Naive thymus-derived CD4-positive, alpha-beta T cell (primary cell): ENCODE measurements at places on chromosomes 11 and 22. TPM values are rescaled to one million over a fixed set of nuclear protein-coding genes. Genes with fewer than 3 reads are reported as not detected.

- DNase-seq = no peak
Observed at GRCh38 chr11:30579415-30580175, 6.6 kb downstream of the MPPED2 start.

DNA sequence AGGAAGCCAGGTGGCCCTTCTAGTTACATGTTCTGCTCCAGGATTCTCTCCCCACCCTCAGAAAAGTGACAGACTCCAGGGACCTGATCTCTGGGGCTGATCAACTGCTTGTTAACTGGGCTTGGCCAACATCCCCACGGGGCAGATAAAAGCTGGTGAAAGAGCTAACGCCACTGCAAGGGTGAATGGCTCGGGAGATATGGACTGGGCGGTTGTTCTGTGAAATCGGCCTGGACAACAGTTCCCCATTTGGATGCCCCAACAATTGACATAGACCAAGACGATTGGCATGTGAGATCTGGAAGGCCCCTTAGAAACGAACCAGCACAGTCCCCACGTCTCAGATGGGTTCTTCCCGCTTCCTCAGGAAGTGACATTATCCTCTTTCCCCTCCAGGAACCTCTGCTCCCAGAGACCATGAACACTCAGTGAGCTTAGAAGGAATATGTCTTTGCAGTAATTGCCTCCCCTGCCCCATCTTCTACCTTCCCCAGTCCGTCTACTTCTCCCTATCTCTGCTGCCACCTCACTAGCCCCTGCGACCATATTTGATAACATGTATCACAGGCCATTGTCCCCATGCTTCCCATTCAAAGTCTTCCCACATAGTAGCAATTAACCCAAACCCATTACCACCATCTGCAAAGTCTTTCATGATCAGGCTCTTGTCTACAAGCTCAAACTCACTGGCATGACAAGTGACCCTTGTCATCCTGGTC, 5.6 kb upstream of the PRG2 start:
- no peak for DNase-seq

- DNase-seq = no peak
Observed at GRCh38 chr11:90913131-90913668, 690.4 kb upstream of the CHORDC1 start.

DNA sequence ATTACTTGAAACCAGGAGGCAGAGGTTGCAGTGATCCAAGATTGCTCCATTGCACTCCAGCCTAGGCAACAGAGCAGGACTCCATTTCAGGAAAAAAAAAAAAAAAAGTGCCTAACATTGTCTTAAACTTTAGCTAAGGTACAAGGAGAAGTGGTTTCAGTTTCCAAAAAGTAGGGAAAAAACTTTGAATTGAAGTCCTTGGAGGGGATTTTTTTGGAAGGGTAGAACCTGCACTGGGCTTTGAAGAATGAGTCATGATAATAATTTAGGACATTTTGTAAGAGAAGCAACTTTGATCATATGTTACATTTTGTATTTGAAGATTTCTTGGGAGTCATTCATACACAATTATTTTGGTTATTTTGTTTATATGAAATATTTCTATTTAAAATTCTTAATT, 31.8 kb upstream of the HIPK3 start:
- no peak for DNase-seq

GRCh38 chr11:9169595-9170295, 78.3 kb upstream of the SCUBE2 start:
- DNase-seq = no peak

GRCh38 chr11:10155793-10156490, 138.1 kb downstream of the SBF2 start:
- DNase-seq = no peak

DNA sequence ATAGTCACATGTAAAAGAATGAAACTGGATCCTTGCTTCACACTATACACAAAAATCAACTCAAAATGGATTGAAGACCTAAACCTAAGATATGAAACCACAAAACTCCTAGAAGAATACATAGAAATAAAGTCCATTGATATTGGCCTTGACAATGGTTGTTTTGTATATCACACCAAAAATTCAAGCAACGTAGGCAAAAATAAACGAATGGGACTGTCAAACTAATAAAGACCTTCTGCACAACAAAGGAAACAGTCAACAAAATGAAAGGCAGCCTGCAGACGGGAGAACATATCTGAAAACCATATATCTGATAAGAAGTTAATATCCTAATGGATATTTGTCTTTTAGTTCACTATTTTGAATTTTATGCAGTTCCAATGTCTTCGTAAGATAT, 292.3 kb upstream of the CNTN5 start:
- DNase-seq = no peak

Gene TRPM5
- 0.54 TPM for total RNA-seq
